ENCODE measurements at places on chromosomes 7 and 10.
A peak's percentile ranks its signal among the peaks of the same experiment; 100 is the strongest.

DNA sequence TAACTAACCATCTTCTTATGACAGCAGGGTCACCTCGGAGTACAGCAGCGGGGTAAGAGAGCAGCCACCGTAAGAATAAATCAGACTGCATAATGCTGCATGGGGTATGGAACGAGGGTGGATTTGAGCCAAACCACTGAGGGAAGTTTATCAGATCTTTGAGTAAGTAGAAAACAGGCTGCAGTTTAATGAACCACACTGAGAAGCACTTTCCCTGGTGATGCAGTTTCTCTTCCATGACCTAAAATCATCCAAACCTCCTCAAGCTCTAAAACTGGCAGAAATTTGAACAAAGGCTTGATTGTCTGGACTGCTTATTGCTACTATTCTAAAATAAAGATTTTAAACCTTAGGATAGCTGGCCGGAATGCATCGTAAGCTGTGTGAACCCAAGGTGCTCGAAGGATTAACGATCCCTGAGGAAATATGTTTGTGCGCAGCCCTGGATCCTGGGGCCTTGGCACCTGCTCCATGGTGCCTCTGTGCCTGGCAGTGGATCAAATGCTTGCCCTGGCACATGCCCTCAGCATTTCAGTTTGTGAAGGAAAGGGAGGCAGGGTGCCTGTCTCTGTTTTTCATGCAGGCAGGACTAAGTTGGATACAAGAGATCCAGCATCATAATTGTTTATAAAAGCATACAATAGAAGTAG is 322.7 kb downstream of the LHFPL3 start:
- DNase-seq = no peak

DNA sequence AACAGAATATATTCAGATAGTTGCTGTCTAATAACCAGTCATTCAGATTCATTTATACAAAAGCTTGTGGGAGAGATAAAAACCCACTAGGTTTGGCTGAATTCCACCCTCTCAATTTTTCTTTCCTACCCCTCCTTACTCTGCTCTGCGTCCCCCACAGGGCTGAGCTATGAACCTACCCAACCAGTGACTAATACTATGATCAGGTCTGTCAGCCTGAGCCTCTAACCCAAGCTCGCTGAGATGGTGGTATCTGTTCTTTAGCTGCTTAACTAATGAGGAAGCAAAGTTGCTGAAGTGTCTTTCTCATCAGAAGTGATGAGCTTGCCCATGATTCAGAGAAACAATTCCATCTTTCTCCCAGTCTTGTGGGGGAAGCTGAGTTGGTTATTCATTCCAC is 248.7 kb upstream of the GPR26 start:
- no peak for DNase-seq

DNA sequence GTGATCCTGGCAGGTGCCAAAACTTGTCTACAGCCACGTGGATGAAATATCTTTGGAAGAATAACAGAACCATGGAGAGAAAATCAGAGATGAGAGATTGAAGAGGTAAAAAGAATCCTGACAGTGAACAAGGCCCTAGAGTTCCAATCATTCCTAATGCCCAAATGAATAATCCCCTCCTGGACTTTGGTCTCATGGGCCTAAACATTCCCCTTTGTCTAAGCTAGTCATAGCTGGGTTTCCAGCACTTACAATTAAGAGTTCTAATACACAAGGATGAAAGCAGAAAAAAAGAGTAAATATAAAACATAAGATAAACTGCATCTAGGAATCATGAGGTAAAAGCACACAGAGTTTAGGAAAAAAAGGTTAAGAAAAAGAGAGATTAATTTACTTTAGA is 40.2 kb downstream of the ARHGAP12 start:
- no peak for DNase-seq

DNA sequence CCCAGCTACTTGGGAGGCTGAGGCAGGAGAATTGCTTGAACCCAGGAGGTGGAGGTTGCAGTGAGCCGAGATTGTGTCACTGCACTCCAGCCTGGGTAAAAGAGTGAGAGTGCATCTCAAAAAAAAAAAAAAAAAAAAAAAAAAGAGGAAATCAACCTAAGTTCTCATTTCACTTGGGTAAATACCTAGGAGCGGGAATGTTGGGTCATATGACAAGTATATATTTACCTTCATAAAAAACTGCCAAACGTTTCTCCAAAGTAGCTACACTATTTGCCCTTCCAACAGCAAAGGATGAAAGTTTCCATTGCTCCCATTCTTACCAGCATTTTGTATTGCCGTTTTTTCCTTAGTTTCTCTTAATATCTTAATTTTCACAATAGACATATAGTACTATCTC is 9.8 kb downstream of the P4HA1 start:
- DNase-seq = no peak

DNA sequence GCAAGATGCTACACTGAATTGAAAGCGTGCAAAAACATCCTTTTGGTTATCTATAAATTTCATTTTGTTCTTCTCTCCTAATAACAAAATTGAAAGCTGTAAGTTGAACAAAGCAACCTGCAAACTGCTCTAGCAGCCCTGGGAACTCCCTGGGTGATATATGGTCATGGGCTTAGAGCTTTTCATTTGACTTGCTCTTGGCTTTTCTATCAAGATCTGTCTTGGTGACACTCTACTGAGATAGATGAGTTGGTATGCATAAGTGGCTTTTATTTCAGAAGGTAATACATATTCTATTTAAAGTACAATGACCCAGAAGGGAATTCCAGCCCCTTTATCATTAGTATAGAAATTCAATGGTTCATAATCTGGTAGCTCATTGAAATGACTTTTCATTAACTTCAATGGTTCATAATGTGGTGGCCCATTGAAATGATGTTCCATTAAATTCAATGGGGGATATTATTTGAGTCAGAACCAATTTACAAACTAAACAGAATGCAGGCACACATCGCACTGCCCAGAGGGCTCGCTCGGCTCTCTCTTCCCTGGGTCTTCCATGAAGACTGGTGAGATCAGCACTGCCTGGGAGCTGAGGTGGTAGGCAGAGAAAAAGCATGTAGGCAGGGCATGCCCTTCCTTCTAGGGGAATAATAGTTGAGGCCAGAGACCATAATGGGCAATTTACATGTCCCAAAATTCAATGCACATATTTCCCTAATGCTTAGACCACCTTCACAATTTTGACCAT is 10.1 kb upstream of the KCNMA1 start:
- DNase-seq = no peak

DNA sequence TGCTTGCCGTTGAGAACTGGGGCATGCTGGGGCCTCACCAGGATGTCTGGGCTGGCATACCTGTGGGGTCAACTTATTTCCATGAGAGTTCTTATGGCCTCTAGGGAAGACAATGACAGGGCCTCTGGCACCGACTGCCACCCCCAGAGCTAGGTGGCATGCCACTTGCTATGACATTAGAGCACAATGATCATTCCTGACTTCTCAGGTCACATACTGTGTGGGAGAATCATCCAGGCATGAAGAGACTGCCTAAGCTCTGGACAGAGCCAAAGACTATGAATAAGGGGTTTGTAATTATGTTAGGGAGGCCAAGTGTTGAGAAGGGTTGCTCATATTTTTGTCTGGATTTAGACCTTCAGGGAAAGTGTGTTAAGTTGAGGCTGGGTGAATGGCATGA is 97.5 kb downstream of the PTPN20 start:
- DNase-seq = no peak

DNA sequence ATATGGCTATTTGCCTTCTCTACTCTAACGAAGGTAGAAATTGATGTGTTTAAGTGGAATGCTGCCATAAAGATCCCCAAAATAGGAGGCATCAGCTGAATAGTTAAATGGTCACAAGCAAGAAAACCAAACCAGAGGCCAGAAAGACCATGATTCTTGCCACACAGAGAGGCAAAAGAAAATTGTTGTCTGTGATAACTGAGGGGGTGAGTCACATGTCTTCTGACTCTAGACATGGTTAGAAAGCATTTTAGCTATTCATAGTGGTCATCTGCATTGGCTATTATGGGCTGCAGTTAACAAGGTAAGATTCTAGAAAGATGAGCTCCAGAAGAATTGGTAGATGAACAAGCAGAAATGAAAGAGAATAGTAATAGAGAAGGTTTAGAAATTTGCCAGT is 361.4 kb upstream of the NPSR1 start:
- DNase-seq = no peak

DNA sequence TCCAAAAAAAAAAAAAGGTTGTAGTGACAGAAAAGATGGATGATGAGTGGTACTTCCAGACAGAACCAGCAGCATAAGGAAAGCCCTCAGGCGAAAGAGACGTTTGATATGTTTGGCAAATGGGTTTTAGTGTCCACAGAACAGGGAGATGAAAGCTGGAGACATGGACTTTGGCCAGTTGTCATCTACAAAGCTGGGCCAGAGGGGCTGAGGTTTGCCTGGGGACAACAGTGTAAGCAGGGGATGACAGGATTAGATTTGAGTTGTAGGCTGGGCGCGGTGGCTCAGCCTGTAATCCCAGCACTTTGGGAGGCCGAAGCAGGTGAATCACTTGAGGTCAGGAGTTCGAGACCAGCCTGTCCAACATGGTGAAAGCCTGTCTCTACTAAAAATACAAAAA is 47.8 kb upstream of the ELN start:
- no peak for DNase-seq

GRCh38 chr7:107975394-107976013 is 27.5 kb downstream of the LAMB1 start:
- DNase-seq = no peak

- DNase-seq = no peak
Measured at GRCh38 chr7:17408904-17409290, 110.4 kb downstream of the AHR start.

DNA sequence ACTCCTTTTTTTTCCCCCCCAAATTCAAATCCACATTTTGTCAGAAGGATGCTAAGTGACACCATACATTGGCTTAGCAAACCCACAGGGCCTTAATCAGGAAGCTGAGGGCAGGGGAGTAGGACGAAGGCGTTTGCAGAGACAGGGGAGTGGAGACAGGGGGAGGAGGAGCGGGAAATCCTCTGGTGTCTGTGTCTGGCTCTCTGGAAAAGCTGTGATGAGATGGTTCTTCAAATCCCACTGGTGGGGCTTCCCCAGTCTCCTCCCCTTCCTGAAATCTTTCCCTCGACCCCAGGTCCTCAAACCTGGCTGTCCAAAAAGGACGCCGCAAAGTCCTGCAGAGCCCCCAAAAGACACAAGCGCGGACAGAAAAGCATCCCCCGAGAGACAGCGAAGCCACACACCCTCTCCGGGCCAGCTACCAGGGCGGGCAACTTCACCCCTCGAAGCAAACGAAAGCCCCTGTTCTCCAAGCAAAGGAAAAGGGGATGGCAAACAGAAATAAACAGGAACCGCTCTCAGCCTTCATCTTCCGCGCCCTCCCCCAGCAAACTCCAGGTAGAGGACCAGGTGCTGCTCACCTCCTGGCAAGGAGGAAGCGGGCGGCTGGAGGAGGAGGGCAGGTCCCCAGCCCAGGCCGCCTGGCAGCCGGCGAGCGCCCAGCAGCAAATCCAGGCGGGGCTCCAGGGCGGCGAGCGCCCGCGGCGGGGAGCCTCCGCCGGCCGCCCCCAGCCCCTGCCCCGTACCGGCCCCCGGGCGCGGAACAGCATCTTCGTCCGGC is 520 bp downstream of the ELAPOR2 start:
- peak; percentile 8 for DNase-seq

- no peak for DNase-seq
Measured at GRCh38 chr10:61970182-61971002, 68.9 kb downstream of the ARID5B start.

GRCh38 chr10:35633006-35633980 is 8.8 kb downstream of the FZD8 start:
- no peak for DNase-seq

DNA sequence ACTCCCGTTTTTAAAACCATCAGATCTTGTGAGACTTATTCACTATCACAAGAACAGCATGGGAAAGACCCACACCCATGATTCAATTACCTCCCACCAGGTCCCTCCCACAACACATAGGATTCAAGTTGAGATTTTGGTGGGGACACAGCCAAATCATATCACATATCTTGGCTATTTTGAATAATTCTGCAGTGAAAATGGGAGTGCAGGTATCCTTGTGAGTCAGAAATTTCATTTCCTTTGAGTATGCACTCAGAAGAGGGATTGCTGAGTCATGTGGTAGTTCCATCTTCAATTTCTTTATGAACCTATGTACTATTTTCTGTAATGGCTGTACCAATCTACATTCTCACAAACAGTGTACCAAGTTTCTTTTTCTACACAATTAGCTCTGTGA is 125.8 kb downstream of the ANKRD7 start:
- no peak for DNase-seq

- DNase-seq = no peak
Measured at GRCh38 chr7:130274296-130274695, 7.6 kb downstream of the CPA2 start.

- no peak for DNase-seq
Measured at GRCh38 chr10:55274367-55274766, 473.3 kb upstream of the PCDH15 start.

DNA sequence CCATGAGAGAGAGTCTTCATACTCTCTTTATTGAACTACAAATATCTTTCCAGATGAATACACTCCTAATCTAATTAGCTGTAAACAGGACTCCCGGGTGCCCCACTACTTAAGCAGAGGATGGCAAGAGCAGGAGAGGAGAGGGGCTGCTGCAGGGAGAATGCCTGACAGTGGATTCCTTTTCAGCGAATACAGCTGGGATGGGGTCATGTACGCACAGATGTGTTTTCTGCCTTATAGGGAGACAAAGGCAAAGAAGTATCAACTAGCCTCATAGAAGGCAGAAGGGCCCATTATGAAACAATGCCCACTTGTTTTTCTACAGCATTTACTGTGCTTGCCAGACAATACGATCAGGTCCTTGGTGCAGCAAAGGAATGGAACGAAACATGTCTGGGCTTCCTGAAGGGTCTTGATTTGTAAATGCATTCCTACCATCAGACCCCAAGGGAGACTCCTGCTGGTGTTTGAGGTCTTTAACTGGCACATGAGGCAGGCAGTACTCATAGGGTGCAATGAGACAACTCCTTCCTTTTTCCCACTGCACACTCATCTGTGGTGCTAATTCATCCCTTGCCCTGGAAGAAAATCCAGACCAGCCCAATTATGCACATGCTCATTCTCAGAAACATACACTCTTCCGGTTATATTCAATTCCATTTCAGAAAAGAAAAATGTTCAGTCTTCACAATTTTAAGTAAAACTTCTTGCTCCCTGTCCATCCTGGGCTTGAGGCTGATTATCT is 117.1 kb downstream of the AOAH start:
- DNase-seq = no peak

- no peak for DNase-seq
Measured at GRCh38 chr7:84841809-84842208, 345.0 kb downstream of the SEMA3D start.
